Activated CD8-positive, alpha-beta T cell treated with anti-CD3 and anti-CD28 coated beads, Interleukin-2, amount 10 ng/mL, durations not matched to agents 7 days and 5 days (primary cell): ENCODE measurements at places on chromosomes 3 and 15. TPM values are rescaled to one million over a fixed set of nuclear protein-coding genes. Genes with fewer than 3 reads are reported as not detected.

DNA sequence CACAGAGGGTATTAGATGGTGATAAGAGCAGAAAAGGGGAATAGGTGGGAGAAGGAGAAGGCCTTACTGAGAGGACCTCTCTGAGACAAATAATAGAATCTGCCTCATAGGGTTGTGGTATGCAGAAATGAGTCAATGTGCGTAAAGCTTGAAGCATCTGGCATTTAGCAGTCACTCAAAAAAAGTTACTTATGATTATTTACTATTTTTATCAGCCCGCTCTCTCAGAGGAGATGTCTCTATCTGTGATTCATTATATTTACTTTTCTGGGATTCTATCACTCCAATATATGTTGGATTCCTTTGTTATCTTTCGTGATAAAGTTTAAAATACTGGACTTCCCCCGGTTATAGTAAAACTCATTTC lies 4.6 kb upstream of the TM4SF1 start:
- peaks cover 2% of the 10 kb centered on the region for H3K4me1 ChIP-seq
- H3K4me3 ChIP-seq: no peak overlapping the region
- H3K27me3 ChIP-seq: peaks cover 6% of the 10 kb centered on the region
- no peak for DNase-seq
- no peak overlapping the region for H3K27ac ChIP-seq

DNA sequence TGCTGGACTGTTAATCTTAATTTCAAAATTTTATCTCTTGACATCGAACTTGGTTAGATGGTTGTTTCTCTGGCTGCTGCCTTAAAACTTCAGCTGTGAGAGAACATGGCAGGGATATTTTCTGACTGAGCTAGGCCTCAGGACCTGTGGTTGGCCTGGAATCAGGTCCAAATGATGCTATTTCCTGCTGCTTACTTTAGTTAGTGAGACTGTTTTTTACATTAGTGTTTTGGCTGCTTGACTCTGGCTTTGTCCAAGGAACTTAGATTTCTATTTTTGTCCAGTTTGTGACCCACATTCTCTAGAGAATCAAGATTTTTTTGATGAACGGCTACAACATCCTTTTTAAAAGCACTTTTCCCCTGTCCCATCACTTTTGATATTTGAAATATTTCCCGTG lies 497.9 kb upstream of the SGO1 start:
- no peak for DNase-seq
- H3K4me3 ChIP-seq: no peak overlapping the region
- H3K36me3 ChIP-seq: no peaks in the 10 kb centered on the region
- no peaks in the 10 kb centered on the region for H3K4me1 ChIP-seq

DNA sequence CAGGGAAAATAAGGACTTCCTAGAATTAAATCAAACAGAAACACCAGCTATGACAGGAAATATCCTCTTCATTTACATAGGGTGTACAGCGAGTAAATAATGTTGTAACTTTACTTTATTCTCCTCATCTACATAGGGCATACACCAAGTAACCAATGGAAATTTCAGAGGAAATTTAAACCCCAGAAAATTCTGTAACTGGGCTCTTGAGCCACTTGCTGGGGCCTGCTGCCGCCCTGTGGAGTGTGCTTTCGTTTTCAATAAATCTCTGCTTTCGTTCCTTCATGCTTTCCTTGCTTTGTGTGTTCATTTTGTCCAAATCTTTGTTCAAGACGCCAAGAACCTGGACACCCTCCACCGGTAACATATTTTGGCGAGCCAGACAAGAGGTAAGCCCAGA lies 990.4 kb upstream of the CADM2 start:
- H3K4me3 ChIP-seq: no peak overlapping the region
- no peak overlapping the region for H3K27ac ChIP-seq
- DNase-seq: no peak

- peaks cover 12% of the 10 kb centered on the region for H3K27me3 ChIP-seq
- no peaks in the 10 kb centered on the region for H3K36me3 ChIP-seq
- DNase-seq: no peak
- no peak overlapping the region for H3K4me3 ChIP-seq
Observed at GRCh38 chr3:180870008-180870699, 42.3 kb upstream of the FXR1 start.

DNA sequence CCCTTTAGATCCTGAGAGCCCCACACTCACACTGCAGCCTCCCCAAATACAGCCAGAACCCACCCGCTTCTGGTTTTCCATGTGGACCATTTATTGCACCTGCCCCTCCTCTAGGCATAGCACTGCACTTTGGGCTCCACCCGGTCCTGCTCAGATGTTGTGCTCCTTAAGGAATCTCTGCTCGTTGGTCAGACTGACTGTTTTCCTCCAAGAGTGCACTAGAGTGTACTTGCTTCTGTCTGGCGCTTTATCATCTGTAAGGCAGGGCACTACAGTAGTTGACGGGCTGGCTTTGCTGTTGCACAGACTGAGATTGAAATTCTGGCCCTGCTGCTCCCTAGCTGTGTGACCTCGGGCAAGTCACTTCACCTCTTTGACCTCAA lies 124.1 kb downstream of the CACNA1D start:
- no peaks in the 10 kb centered on the region for H3K36me3 ChIP-seq
- DNase-seq: no peak
- no peak overlapping the region for H3K27ac ChIP-seq
- no peak overlapping the region for H3K4me3 ChIP-seq
- H3K4me1 ChIP-seq: no peaks in the 10 kb centered on the region

DNA sequence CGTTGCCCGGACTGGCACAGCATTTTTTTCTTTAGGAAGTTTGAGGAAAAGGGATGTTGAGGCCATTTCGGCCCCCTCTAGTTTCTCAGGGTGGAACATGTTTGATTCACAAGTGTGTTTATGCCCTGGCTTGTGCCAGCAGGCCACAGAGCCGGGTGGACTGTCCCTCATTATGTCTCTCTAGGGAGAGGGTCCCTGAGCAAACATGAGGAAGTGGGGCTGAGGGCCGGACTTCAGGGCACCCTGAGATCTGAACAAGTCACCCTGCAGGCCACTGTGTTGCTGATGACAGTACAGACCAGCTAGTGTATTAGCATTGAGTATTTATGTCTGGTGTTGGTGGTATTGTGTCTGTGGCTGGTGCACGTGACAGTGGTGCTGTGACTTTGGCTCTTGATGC lies 34.9 kb downstream of the RNU5B-1 start:
- H3K4me1 ChIP-seq: peaks cover 5% of the 10 kb centered on the region
- H3K27me3 ChIP-seq: no peaks in the 10 kb centered on the region

DNA sequence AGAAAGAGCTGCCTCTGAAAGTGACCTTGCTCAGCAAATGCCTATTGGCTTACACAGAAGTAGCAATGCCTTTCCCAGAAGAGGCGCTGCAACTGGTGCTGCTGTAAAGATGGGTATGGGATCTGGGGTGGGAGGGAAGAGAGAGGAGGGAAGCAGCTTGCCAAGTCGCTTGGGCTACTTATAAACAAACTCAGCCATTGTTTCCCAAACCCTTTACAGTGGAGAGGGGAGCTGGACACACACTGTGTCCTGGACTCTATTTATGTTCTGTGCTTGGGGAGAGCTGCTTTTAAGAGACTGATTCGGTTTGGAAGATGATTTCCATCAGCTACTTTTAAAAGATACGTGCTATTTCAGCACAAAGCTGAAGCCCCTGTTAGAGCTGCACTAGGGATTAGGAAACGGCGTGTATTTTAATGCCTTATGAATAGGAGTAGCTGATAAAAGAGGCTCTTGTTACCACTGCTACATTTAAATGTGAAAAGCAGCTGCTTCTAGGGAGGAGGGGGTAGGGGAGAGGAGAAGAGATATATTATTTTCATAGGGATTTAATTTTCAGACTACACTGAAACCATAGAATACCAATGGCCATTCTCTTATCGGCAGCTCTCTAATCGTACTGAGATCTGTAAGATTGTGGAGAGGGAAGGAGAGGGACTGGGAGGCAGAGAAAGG lies 440.6 kb downstream of the MCTP2 start:
- H3K36me3 ChIP-seq: no peaks in the 10 kb centered on the region
- no peak overlapping the region for H3K27ac ChIP-seq
- H3K4me1 ChIP-seq: no peaks in the 10 kb centered on the region
- H3K27me3 ChIP-seq: peaks cover 8% of the 10 kb centered on the region

- H3K36me3 ChIP-seq: no peaks in the 10 kb centered on the region
- H3K27me3 ChIP-seq: peaks cover 12% of the 10 kb centered on the region
- H3K4me3 ChIP-seq: no peak overlapping the region
- DNase-seq: peak; percentile 83
- peaks cover 16% of the 10 kb centered on the region for H3K4me1 ChIP-seq
- no peak overlapping the region for H3K27ac ChIP-seq
Observed at GRCh38 chr15:59528961-59529402, 82.6 kb upstream of the GCNT3 start.

DNA sequence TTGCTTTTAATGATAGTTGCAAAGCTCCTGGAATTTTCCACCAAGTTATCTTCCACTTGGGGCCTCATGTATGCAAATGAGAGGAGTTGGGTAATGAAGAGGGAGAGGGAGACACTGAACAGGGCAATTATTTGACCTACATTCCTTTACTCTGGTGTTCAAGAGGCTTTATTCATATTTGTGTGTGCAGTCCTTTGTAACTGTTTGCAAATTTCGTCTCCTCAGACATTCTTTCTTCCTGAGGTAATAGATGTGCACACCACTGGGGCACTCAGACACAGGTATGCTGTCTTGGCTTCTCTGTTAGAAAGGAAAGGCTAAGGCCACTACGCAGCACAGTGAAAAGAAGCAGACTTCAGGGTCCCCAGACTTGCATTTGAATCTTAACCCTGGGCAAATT lies 189.7 kb upstream of the IL12A start:
- no peaks in the 10 kb centered on the region for H3K36me3 ChIP-seq
- no peak overlapping the region for H3K4me3 ChIP-seq
- DNase-seq: no peak
- no peak overlapping the region for H3K27ac ChIP-seq
- peaks cover 7% of the 10 kb centered on the region for H3K27me3 ChIP-seq

- H3K27ac ChIP-seq: no peak overlapping the region
- peaks cover 10% of the 10 kb centered on the region for H3K27me3 ChIP-seq
- H3K4me1 ChIP-seq: peaks cover 69% of the 10 kb centered on the region
- no peak overlapping the region for H3K4me3 ChIP-seq
- H3K36me3 ChIP-seq: no peaks in the 10 kb centered on the region
Observed at GRCh38 chr3:14886101-14886500, 61.3 kb upstream of the NR2C2 start.

DNA sequence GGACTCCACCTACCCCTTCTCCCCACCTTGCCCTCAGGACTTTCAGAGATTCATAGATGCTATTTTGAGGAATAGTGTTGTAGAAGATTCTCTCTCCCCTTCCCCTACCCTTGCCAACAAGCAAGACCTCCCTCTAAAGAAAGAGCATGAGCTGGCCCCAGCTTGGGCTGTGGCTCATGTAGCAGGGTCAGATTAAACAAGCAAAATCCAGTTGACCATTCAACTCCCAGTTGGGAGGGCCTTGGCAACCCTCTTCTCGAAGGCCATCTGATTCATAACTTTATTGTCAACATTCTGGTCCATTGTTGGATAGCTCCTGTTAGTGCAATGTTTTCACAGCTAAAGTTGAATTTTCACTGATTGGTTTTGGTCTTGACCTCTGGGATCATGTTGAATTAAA lies 41.1 kb downstream of the TNFAIP8L3 start:
- H3K27me3 ChIP-seq: peaks cover 38% of the 10 kb centered on the region
- H3K36me3 ChIP-seq: no peaks in the 10 kb centered on the region

DNA sequence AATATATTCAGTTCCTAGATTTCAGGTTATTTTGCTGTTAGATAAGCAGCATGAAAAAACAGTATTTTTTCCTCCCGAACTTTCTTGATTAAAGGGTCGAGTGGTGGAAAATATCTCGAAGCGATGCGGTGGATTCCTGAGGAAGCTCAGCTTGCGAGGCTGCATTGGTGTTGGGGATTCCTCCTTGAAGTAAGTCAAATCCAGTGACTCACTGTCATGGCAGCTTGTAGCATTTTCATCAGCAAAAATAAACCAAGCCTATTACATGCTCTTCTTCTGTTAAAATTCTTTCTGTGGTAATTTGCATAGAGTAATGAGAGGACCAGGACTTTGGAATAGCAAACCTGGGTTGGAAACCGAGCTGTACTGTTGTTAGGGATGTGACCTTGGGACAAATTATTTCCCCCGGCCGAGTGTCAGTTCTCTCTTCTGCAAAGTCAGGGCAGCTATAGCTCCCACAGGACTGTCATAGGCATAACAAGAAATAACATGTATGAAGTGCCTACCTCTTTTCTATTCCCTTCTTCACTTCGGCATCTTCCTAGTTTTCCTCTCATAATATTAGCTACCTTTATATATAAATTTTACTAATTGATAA lies 75.6 kb downstream of the UBP1 start:
- H3K4me1 ChIP-seq: no peaks in the 10 kb centered on the region
- H3K27me3 ChIP-seq: peaks cover 5% of the 10 kb centered on the region
- H3K4me3 ChIP-seq: no peak overlapping the region
- H3K36me3 ChIP-seq: no peaks in the 10 kb centered on the region
- DNase-seq: no peak

DNA sequence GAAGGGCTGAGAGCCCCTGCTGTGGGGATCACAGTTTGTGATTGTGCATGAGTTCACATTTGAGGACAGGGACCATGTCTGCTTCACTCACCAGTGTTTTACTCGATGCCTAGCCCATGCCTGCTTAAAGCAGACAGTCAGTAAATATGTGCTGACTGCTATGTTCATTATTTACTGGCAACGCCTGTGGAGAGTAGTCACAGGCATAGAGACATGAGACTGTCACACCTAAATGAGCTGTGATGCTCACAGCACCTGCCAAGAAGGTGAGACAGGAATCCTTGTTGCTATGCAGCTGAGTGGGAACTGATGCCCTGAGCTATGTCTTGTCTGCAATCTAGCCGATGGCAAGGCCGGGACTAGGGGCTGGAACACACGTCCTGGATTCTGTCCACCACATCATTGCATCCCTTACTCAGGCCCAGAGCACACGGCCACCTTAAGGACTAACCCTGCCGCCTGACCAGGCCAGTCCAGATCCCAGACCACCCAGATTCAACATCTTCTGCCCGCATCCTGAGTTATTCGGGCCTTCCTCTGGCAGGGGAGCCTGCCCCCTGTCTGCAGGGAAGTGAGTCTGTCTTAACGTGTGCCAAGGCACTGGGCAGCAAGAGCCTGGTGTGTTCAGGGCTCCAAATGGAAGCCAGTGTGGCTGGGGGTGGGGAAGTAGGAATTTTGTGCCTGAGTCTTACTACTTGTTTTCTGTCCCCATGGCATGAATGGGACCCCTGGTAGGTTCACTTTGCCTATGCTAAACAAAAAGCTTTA lies 44.8 kb downstream of the FGD5 start:
- peaks cover 10% of the 10 kb centered on the region for H3K27me3 ChIP-seq
- no peaks in the 10 kb centered on the region for H3K4me1 ChIP-seq
- no peaks in the 10 kb centered on the region for H3K36me3 ChIP-seq
- DNase-seq: no peak

- H3K27me3 ChIP-seq: no peaks in the 10 kb centered on the region
- H3K4me3 ChIP-seq: no peak overlapping the region
- no peak for DNase-seq
- H3K36me3 ChIP-seq: peaks cover 3% of the 10 kb centered on the region
- no peaks in the 10 kb centered on the region for H3K4me1 ChIP-seq
- no peak overlapping the region for H3K27ac ChIP-seq
Observed at GRCh38 chr3:143559296-143559695, 289.0 kb downstream of the SLC9A9 start.

The GRK7 gene
- not detected for total RNA-seq

The SLC51A gene
- not detected for total RNA-seq

The ALDH1A3 gene
- total RNA-seq: not detected

The DUOXA1 gene
- not detected for total RNA-seq

The FBXW12 gene
- total RNA-seq: not detected

The RAD18 gene
- total RNA-seq: 37.2 TPM

The GABRB3 gene
- total RNA-seq: 0.13 TPM

The CELSR3 gene
- total RNA-seq: 20.2 TPM
